ENCODE measurements at places on chromosomes 5 and 9.
A peak's percentile ranks its signal among the peaks of the same experiment; 100 is the strongest.

DNA sequence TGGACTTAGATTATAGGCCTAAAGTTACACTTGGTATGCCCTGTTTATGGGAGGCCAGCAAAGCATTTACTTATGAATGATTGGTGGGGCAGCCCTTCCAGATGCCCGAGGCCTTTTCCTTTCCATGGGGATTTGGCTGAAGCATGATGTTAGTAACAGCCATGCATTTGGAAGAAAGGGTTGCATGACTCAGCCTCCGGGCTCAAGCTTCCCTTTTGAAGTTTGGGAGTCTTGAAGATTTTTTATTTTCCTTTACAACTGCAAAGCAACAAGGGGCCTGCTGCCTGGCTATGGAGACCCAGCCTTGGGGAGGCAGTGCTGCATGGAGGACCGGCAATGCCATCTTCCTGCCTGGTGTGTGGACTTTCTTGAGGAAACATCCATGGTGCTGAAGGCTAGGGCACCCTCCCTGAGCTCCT, 244.7 kb downstream of the ICE1 start:
- DNase-seq, result no peak

- DNase-seq, result peak; percentile 85
These were observed 293.4 kb upstream of the PTGER4 start for GRCh38 chr5:40386289-40386688.

GRCh38 chr9:112764344-112764743, 13.8 kb downstream of the SNX30 start:
- no peak for DNase-seq

DNA sequence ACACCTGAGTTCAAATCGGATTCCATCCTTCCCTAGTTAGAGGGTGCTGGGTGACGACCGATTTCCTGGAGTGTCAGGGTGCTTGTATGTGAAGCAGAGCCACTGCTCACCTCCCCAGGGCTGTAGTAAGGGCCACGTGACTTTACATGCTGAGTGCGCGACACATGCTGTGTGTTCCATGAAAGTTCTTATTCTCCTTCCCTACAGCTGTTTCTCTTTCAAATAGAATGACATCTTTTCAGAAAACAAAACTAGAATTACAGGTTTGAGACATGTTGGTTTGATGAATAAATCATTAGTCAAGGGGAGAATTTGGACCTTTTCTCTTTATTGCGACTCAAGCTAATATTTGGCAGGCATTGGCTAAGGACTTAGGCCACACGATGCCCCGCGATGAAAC, 113.1 kb downstream of the JMY start:
- DNase-seq, result no peak

- peak; percentile 58 for DNase-seq
These were observed 16.5 kb downstream of the AGXT2 start for GRCh38 chr5:35031276-35031675.

- DNase-seq, result no peak
These were observed 7.6 kb upstream of the PPP1R26 start for GRCh38 chr9:135471791-135472640.

- DNase-seq, result no peak
These were observed 160.5 kb upstream of the CDH10 start for GRCh38 chr5:24805230-24805629.

- DNase-seq, result no peak
These were observed 163.0 kb downstream of the ALDH1A1 start for GRCh38 chr9:72789885-72790284.

- peak; percentile 100 for DNase-seq
These were observed at the start of gene TARS1 for GRCh38 chr5:33440482-33441240. TARS1 (plus strand) TSS chr5:33440965; CDS start chr5:33441087, 122 bp downstream.

GRCh38 chr9:13904746-13905145, 409.2 kb downstream of the NFIB start:
- DNase-seq, result no peak

DNA sequence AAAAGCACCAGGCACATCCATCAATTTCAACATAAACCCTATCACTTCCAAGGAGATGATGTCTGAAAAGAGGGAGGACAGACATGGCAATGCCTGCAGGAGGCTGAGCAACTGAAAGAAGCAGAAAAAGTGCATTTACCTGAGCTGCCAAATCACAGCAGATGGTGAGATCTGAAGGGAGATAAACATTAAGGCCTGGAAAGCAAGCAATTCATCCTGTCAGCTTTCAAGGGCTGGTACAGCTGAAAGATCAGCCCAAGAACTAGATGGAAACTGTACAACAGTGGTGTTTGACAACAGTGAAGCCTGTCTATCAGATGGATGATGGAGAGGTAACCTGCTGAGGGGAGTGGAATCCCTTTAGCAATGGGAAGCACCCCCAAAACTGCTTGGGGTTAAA, 433.2 kb upstream of the ZNF608 start:
- DNase-seq, result no peak

- DNase-seq, result no peak
These were observed 47.1 kb upstream of the NEK6 start for GRCh38 chr9:124210697-124211096.

DNA sequence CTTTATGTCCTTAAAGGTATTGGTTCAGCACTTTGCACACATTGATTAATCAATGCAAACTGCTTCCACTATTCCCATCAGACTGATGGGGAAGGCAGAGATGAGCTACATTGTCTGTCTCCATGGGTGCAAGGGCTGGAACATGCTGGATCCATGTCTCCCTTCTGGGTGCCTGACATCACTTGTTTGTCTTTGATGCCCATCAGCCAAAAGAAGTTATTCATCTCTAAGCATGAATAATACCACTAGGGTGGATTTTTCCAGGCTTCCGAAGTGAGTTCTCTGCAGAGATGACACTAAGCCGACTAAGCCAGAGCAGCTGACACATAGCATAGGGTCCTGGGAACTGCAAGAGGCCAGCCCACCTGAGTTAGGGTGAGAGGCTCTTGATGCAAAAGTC, 8.7 kb downstream of the FGF1 start:
- DNase-seq, result no peak

DNA sequence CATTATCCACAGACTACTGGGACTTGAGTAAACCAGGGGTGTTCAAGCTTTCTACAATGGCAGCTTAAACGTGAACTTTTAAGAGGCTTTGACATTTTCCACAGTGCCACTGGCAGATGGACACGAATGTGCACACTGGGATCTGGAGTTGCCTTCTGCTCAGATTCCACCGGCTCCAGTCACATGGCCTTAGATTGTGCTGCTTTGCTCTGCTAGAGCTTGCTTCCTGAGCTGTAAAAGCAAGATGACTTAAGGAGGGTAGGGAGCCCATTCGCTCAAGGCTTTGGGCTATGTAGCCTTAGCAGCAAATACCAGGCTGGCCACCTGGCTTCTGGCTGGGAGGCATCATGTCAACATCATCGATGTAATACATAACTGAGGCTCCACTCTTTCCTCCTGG, 436.9 kb downstream of the MED10 start:
- DNase-seq, result no peak

DNA sequence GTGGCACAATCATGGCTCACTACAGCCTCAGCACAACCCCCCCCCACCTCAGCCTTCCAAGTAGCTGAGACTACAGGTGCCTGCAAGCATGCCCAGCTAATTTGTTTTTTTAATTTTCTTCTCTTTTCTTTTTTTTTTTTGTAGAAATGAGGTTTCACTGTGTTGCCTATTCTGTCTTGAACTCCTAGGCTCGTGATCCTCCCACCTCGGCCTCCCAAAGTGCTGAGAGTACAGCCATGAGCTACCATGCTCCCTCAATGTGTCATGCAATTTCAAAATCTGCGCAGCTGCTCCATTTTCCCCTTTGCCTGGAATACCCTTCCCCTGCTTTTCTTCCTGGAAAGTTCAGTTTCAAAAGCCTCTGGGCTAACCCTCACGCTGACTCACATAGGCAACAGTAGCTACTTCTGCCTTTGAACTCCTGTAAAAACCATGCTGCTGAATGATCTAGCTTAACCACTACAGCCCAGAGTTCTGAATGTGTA, 71.0 kb upstream of the IL7R start:
- DNase-seq, result peak; percentile 35

- no peak for DNase-seq
These were observed 278.1 kb upstream of the NMUR2 start for GRCh38 chr5:152683205-152683604.

- DNase-seq, result no peak
These were observed 2.8 kb downstream of the CAMK2A start for GRCh38 chr5:150286820-150287219.

DNA sequence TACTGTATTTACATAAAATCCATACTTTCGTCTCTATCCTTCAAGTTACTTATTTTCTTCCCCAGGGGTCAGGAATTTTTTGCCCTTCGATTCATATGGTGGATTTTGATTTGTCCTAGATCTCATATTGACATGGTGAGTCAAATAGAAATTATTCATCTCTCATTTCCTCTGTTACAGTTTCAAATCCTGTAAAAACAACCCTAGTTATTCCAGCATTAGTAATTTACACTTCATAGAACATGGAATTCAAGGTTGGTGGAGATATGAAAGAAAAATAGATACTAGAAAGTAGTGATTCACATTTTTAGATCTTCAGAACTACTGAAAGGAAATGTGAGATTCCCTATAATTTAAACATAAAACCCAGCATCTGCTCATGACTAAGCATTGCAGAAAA, 1331.0 kb upstream of the CDH9 start:
- no peak for DNase-seq

GRCh38 chr9:117677572-117677971, 26.6 kb upstream of the TLR4 start:
- peak; percentile 12 for DNase-seq

- peak; percentile 42 for DNase-seq
These were observed 67.6 kb upstream of the RANBP3L start for GRCh38 chr5:36369219-36369690.

DNA sequence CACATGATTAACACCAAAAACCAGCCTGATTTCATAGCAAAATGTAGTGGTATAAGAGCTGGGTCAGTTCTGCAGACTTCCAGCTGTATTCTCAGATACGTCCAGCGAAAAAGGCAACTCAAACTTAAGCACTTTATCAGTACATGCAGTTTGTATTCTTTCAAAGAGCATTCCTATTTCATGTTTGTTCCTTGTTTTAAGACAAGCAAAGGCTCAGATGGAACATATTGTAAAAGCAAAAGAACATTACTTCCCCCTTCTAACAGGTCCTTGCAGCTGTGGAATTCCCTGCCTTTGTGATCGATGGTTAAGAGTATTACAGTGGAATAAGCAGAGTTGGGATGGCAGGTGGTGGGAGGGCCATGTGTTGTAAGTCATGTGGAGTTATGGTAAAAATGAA, 86.3 kb upstream of the GRHPR start:
- DNase-seq, result no peak

DNA sequence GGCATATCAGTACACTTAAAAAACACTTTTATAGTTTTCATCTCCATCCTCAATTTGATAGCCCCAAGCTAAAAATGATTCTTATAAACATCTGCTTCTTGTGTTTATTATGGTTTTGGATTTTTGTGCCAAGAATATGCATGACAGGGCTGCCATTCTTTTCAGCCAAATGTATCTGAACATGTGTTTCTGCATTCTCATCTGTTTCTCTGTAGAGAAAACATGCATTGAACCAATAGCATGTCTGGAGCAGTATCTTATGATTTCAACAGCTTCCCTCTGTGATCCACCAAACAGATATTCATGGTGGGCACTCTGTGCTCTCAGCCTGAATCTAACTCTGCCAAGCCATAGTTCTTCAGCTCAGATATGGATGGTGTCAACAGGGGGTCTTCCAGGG, 99.3 kb upstream of the ERCC6L2 start:
- no peak for DNase-seq

GRCh38 chr9:135886147-135886981, 21.0 kb downstream of the CAMSAP1 start:
- DNase-seq, result no peak

DNA sequence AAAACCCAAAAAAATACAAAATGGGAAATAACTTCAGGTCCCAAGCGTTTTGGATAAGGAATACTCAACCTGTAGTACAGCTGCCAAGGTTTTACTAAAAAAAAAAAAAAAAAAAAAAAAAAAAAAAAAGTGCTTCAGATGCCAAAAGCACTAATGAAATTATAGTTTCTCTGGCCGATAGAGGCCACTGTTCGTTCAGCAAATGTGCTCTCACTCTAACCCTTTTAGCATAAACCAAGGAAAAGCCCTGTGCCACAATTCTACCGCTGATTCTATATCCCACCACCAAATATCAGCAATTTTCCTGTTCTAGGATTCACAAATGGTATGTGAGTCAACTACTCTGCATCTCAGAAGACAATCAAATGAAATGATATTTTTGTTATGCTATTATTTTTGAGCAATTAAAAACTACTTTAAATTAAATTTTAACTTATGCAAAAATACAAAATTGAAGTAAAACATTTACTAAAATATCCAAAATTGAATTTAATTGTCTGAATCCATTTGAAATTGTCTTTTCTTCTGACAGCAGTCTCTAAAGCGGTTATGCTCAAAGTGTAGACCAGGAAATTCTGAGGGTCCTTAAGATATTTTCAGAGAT, 79.8 kb downstream of the RICTOR start:
- DNase-seq, result peak; percentile 87

DNA sequence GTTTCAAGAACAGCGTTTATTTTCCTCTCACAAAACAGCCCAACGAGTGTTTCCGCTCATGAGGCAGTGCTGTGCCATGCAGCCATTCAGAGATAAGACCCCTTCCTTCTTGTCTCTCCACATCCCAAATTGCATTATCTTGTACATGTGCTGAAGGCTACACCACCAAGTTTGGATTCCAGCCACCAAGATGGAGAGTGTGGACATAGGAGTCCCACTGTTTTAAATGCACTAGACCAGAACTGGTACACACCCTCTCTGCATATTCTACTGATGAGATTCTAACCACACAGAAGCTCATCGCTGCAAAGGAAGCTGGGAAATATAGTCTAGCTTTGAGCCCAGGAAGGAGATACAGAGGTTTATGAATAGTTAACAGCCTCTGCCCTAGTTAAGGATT, 509.4 kb downstream of the NFIB start:
- peak; percentile 38 for DNase-seq

DNA sequence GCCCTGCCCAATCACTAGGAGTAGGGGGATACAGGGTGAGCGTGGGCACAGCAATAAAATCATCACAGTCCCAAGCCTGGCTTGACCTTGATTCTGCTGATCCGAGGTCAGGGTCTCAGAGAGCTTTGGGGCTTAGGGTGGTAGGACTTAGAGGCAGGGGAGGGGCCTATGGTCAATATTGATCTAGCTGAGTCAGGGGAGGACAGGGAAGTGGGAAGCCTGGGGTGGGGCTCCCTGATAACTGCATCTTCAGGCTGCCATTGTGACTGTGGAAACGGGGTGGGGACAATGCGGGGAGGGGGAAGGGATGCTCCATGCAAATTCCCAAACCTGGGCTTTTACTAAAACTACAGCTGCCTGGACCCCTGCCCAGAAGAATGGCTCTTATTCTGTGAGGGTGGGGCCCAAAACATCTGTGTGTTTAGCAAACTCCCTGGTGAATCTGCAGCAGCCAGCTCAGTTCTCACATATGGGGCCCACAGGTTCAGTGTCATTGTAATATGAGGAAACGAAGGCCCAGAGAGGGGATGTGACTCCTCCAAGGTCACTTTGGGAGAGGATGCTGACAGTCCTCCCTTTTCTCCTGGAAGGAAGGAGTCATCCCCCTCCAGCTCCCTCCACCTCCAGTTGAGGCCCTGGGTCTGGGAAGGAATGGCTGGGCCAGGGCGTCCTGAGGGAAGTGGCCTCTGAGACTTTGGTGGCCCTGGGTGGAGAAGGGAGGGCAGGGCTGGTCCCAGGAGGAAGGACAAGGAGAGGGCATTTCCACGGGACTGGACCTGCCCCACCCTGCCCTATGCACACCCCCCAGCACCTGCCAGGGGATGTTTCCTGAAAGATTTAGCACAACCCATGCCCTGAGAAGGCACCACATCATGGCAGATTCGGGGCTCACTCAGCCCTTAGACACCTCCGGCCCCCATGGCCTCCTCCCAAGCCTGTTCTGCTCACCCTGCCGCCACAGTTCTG, 26.4 kb downstream of the SLC6A7 start:
- DNase-seq, result no peak
